Neural crest cell (in vitro differentiated cells): ENCODE measurements at places on chromosomes 11 and 22.
A peak's percentile ranks its signal among the peaks of the same experiment; 100 is the strongest.

DNA sequence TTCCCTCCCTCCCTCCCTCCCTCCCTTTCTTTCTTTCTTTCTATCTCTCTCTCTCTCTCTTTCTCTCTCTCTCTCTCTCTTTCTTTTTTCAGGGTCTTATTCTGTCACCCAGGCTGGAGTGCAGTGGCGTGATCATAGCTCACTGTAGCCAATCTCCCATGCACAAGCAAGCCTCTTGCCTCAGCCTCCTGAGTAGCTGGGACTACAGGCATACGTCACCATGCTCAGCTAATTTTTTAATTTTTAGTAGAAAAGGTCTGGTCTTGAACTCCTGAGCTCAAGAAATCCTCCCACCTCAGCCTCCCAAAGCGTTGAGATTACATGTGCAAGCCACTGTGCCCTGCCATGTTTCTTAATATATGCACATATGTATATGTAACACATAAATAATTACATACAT lies 19.0 kb downstream of the TSKU start:
- peaks cover 2% of the 10 kb centered on the region for H3K27me3 ChIP-seq
- H3K36me3 ChIP-seq: no peaks in the 10 kb centered on the region
- peaks cover 20% of the 10 kb centered on the region for H3K4me1 ChIP-seq
- H3K27ac ChIP-seq: no peak overlapping the region
- DNase-seq: no peak

GRCh38 chr22:19987394-19988306 lies 29.0 kb downstream of the ARVCF start:
- no peaks in the 10 kb centered on the region for H3K36me3 ChIP-seq
- H3K4me3 ChIP-seq: peak overlapping the region; percentile 83
- peaks cover 18% of the 10 kb centered on the region for H3K4me1 ChIP-seq
- no peak for DNase-seq
- no peak overlapping the region for H3K27ac ChIP-seq
- H3K27me3 ChIP-seq: no peaks in the 10 kb centered on the region

- H3K4me3 ChIP-seq: no peak overlapping the region
- H3K36me3 ChIP-seq: no peaks in the 10 kb centered on the region
- H3K27ac ChIP-seq: peak overlapping the region; percentile 40
- peaks cover 34% of the 10 kb centered on the region for H3K4me1 ChIP-seq
- peaks cover 7% of the 10 kb centered on the region for H3K27me3 ChIP-seq
Measured at GRCh38 chr11:114052160-114052559, 7.4 kb upstream of the ZBTB16 start.

- H3K4me3 ChIP-seq: no peak overlapping the region
- no peaks in the 10 kb centered on the region for H3K36me3 ChIP-seq
- peaks cover 6% of the 10 kb centered on the region for H3K4me1 ChIP-seq
- peaks cover 14% of the 10 kb centered on the region for H3K27me3 ChIP-seq
Measured at GRCh38 chr11:69873166-69874077, 54.2 kb upstream of the FGF3 start.

DNA sequence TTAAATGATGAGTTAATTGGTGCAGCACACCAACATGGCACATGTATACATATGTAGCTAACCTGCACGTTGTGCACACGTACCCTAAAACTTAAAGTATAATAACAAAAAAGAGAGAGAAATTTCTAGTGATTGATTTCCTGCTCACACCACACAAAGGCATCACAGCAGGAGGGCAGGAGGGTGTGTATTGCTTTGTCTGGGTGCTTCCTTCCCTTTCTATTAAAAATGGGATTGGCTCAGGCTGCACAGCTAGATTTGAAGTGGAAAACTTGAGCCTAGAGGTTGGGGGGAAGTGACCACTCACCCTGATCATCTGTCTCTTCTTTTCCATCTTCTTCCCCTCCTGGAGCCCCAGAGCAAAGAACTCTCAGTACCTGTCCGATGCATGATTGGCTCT lies 944 bp upstream of the SCGB1D2 start:
- no peak overlapping the region for H3K4me3 ChIP-seq
- H3K27ac ChIP-seq: no peak overlapping the region
- H3K36me3 ChIP-seq: no peaks in the 10 kb centered on the region
- no peaks in the 10 kb centered on the region for H3K4me1 ChIP-seq
- peaks cover 71% of the 10 kb centered on the region for H3K27me3 ChIP-seq
